Activated CD4-positive, alpha-beta memory T cell treated with anti-CD3 and anti-CD28 coated beads, Interleukin-2, amount 10 ng/mL, durations not matched to agents 7 days and 5 days (primary cell): ENCODE measurements at places on chromosomes 5 and 9.

- no peak for DNase-seq
Measured at GRCh38 chr9:21543187-21543586, 61.1 kb upstream of the IFNE start.

DNA sequence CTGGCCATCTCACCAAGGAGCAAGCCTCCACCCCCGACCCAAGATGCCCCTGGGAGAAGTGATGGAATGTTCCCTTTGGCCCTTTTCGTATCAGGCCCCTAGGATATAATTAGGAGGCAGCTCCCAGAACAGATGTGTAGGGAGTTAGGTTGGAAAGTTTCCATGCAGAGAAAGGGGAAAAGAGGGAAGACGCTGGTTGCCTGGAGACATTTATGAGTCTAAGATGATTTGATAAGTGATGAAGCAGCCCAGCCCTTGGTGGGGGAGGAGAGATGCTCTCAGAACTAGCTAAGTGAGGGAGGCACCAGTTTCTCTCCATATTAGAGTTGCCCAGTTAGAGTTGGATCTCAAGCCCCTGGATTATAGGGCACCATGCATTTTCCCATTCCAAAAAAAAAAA lies 137.5 kb downstream of the GNA14 start:
- no peak for DNase-seq

DNA sequence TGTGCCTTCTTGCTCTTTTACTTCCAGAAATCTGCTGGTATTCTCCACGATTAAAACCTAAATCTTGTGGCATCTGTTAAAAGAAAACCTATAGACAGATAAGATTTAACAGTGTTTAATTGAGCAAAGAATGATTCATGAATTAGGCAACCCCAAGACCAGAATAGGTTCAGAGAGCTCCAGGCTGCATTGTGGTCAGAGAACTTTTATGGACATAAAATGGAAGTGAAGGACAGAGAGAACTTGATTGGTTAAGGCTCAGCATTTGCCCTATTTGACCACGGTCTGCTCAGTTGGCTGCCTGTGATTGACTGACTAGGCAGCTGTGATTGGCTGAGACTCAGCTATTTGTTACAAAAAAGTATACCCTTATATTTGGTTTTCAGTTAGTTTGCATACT lies 10.4 kb upstream of the SLC36A2 start:
- DNase-seq, result no peak

DNA sequence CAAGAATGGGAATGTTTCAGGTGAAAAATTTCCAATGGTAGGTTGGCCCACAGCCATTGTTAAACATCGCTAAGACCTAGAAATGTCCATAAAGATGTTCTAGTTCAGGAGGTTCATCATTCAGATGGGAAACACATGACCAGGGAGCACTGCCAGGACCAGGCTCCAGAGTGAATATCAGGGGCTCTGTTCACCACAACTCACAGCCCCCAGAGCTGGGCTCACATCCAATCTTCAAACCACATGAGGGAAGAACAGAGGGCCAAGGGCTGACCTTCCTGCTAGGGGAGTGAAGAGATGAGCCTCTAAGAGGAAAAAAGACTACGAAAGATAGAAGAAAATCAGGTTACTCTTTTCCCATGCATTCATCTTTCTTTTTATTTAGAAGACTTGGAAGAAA lies 205.8 kb downstream of the SEMA5A start:
- no peak for DNase-seq
